Hematopoietic multipotent progenitor cell treated with erythropoietin and hydrocortisone succinate and interleukin-3 and kit ligand, for 6 days (in vitro differentiated cells): ENCODE measurements at places on chromosomes 16 and 17.

DNA sequence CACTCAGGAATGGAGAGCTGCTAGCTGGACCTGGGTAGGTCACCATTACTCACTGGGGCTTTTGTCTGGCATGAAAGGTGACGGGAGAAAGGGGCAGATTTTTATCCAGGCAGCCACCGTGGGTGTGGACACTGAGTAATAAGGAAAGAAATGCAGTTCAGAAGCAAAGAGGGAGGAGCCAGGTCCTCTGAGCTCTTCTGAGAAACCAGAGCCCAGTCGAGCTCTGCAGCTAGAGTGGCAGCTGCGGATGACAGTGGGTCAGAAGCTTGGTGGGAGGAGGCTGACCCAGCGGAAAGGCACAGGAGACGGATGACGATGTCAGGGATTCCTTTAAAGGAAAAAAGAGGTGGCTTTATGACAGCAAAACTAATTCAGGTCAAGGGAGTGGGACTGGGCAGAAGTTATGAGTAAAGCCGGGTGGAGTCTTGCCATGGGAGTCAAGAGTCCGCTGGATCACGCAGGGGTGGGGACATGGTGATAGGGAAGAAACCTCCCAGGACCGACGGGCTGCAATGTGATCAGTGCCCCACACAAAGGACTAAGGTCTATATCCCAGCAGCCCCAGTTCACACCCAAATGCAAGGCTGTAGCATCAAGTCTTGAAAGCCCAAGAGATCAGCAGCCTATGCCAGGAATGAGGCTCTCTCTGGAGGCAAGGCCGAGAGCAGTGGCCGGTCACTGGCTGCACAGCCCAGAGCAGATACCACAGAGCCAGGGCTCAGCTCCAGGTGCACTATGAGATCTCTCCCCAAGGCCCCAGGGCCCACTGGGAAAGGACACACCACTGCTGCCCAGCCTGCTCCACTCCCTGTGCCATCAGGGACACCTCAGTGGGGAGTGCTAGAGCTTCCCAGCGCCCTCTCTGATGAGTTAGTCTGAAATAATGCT, 6.3 kb upstream of the MNT start:
- peak; percentile 45 for DNase-seq

DNA sequence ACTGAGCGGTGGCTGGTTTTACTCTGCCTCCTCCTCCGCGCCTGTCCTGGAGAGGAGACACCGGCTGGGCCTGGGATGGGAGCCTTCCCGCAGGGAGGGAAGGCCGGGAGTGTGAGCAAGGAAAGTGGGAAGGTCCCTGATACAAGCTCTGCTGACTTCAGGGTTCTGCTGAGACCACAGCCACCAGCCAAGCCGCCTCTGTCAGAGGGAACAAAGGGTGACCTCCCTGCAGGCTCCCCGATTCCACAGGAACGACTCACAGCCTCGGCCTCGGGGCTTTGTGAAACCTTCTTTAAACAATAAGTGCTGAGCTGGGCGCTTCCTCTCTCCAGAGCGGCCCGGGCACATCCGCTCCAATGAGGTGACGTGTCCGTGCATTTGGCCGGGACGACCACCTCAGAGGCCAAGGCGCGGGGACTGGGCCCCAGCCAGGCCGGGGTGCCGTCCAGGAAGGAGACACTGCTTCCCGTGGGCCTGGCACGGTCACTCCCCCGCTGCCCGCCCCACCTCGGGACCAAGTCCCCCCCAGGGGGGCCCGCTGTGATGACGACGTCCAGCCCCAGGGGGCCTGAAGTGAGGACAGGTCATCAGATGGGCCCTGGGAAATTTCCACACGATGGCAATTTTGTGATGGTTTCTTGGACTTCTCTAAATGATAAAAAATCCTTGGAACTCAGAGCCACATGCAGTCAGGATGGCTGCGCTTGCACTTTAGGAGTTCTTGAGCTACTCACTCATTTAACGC, 11.8 kb upstream of the CIBAR2 start:
- no peak for DNase-seq

- DNase-seq: peak; percentile 96
Measured at GRCh38 chr17:75633486-75634375, 497 bp downstream of the SMIM5 start.

GRCh38 chr16:19415461-19415860, 2.2 kb upstream of the TMC5 start:
- no peak for DNase-seq

GRCh38 chr17:77880711-77881450, 77.6 kb upstream of the TNRC6C start:
- peak; percentile 39 for DNase-seq

DNA sequence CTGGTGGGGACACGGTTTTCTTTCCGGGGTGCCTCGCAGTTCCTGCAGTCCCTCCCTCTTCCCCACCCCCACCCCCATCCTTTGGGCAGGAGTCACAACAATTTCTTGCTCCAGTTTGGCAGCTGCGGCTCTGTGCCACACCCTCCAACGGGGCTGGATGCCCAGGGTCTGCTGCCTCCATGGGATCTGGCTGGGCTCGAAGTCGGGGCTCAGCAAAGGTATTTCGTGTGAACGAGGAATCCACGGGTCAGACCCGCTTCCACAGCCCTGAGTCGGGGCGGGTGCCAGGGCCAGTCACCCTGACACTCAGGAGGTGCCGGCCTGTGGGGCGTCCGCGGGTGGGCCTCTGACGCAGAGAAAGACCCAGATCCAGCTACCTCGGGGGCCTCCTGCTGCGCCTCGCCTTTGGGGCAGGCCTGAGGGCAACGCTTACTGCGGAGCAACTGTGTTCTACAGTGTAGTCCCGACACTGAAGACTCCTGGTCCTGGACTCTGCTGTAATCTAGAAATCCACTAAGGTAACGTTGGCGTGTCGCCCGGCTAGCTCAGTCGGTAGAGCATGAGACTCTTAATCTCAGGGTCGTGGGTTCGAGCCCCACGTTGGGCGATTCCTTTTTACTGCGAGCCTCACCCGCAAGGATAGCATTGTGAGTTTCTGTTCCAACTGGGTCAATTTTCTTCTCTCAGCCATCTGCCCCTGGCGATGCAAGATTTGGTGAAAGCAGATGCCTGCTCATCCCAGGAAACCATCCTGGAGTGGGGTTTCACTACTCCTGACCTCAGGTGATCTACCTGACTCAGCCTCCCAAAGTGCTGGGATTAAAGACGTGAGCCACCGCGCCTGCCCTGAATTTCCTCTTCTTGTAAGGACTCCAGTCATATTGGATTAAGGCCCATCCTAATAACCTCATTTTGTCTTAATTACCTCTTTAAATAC, 12.6 kb upstream of the OR1F1 start:
- DNase-seq: peak; percentile 78

- no peak for DNase-seq
Measured at GRCh38 chr17:8059131-8059530, 20.3 kb downstream of the ALOX15B start.

- no peak for DNase-seq
Measured at GRCh38 chr17:14374268-14374667, 73.4 kb downstream of the HS3ST3B1 start.

GRCh38 chr17:1786708-1787107, 24.8 kb downstream of the SERPINF1 start:
- DNase-seq: no peak

GRCh38 chr17:44115585-44116415, 7.6 kb downstream of the HDAC5 start:
- DNase-seq: peak; percentile 55

DNA sequence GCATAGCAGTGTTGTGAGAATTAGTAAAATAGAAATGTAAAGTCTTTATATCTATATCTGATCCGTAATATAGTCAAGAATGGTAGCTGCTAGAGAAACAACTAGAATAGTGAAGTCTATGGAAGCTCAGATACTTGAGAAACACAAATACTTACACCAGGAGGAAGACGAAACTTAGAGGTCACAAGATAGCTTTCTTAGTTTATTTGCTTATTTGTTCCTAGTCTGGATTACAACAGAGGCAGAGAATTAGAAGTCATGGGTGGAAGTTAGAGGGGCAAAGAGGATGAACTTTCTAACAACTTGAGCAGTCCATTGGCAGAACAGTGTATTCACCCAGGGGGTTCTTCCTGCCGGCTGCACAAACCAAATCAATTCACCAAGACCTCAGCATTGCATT, 13.9 kb downstream of the GNGT2 start:
- DNase-seq: no peak

GRCh38 chr16:81574168-81574567, 129.6 kb downstream of the CMIP start:
- DNase-seq: no peak

- DNase-seq: no peak
Measured at GRCh38 chr17:58913552-58913951, 157.9 kb downstream of the PPM1E start.

GRCh38 chr17:62581764-62582163, 45.7 kb upstream of the MRC2 start:
- DNase-seq: no peak

DNA sequence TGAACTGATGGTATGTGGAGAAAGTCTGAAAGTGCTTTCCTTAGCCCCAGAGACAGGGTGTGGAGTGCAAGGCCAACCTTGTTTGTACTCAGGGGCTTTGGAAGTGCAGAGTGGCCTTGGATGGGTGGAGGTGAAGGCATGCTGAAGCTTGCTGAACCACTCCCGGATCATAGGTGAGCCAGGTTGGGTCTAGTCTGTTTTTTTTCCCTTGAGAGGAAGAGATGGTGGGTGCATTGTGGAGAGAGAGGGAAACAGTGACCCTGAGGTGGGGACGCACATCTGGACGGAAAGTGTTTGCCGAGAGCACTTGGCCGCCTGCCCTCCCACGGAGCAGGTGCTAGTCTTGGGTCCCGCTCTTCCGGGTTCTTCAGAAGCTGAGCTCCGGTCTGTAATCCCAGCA, 12.5 kb downstream of the ABAT start:
- no peak for DNase-seq

DNA sequence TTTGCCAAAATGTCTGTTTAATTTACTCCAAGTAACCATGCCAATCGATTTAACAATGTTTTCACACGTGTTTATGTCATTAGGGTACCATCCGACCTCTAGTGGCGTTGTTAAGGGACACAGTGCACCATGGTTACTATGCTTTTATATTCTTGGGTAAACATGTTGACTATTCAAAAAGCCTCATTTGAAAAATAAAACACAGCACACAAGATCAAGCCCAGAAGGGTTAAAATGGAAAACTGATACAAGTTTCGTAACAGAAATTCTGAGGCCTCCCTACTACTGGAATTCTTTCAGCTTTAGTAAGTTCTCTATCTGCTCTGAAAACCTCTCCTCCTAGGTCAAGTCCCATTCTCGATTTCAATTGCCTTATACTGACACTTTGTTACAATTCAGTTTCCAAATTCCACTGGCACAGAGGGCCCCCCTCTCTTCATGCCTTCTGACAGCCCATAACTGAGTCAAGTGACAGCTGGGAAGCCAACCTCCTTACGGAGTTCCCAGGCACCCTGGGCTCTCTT, 2.1 kb downstream of the CFAP20 start:
- peak; percentile 82 for DNase-seq
